ENCODE measurements at places on chromosomes 1 and 21.

GRCh38 chr1:167554028-167554779 lies 642 bp upstream of the CREG1 start:
- DNase-seq, result peak; percentile 14

- no peak for DNase-seq
These were observed 130.8 kb upstream of the EDN2 start for GRCh38 chr1:41615316-41615715.

DNA sequence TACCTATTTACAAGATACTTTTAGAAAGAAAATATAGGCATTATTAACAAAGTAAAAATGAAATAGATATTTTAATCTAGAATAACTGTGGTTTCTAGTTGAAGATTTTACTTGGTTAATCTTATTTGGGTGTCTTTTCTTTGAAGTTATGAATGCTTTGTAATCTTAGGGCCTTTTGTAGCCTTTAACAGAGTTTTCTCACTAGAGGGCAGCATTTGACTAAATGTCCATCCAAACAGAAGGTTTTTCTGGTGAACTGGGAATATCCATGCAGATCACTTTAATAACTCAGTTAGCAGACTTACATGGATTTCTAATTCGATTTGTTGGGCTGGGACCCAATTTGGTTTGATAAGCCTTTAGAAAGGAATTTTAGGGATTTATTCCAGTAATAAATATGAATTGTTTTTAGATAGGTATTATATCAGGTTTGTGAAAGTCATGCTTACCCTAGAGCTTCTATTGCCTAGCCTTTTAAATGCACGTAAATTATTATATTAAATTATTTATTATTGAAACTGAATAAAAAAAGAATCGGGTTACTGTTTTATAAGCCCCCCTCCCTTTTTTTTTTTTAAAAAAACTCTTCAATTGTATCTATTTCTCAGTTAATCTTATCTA lies 119.7 kb downstream of the ZNF326 start:
- DNase-seq, result peak; percentile 54

DNA sequence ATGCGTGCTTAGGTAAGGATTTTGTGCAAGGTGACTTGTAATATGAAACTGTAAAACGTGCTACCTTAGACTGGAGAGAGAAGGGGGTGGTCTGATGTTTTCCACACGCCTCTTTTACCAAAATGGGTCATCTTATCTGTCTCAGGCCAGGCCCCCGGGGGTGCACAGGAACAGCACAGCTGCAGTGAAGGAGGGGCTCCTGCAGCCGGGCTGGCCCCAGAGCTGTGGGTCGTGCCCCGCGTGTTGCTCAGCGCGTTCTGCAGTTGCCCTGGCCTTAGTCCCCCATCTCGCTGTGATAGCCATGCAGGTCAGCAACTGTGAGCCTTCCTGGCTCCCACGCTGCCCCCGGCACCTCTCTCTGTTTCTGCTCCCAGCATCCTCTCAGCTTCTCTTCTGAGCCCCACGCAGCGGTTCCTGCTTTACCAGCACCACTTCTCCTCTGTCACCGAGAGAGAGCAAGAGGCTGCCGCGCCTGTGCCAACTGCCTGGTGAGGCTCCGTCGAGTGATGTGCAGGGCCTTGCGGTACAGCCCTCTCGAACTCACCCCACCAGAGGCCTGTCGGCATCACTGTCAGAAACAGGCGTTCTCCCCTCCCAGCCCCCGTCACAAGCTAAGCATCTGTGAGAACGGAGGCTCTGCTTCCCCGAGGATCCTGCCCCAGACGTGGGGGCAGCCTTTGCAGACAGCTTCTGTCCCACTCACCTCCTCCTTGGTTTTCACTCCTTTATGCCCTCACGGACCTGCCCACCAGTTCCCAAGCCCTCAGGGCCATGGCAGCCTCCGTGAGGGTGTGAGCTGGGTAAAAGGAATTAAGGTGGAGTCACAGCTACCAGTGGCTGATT lies 73.3 kb downstream of the ADARB1 start:
- DNase-seq, result no peak

DNA sequence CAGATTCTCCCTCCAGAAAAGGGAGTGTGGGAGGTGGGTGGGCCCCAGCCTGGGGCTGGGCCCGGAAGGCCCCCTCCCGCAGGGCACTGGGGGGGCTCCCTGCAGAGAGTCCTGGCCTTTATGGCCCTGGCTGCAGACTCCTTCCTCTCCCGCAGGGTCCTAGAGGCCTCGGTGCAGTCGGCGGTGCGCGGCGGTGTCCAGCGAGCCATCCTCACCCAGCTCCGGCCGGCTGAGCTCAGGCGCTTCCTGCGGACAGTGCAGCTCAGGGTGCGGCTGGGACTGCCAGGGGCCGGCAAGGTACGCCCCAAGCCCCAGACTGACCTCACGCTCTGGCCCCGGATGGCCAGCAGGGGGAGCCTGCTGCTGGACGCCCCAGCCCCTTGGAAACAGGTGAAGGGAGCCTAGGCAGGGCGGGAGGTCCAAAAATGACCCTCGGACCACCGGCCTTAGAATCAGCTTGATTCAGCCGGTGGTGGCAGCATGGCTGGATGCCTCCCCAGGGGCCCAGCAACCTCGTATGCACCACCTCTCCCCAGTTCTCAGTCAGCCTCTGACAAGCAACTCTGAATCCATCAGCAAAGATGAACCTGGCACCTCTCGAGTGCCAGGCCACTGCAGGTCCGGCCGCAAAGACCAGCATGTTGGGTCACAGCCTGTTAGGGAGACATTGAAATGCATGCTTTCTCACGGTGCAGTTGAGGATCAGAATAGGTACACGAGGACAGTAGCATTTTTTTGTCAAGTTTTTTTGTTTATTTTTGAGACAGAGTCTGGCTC lies 20.6 kb downstream of the MTHFR start:
- DNase-seq, result peak; percentile 4

DNA sequence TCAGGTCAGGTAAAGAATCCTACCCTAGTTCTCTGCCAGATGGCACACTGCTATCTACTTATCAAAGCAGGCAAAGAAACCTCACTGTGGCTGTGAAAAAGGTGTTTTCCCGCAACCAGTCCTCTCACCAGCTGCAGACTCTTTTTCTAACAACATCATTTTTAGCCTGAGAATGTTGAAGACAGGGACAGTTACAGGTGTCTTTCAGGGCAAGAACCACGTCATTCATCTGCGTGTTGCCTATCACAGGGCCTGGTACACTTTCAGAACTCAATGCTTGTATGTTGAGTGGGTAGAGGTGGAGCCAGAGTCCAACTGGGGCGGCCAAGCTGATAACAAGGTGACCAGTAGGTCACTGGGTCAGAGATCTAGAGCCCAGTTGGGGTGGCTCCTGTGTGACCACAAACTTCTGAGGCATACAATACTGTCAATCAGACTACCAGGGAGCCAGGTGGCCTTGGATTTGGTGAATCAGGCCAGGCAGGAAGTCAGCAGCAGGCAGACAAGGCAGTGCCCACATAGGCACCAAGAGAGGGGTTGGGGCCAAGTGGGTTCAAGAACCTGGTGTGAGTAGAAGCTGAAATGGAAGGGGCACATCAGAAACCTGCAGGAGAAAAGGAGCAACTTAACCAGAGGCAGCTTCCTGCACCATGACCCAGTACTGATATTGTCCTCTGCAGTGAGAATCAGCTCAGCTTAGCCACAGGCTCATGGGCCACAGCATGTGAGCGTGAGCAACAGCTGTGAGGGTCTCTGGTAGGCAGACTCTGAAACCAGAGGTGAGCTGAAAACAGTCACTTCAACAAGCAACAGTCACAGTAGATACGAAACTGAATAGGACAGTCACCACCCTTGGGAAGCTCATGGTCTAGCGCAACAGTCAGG lies 123.6 kb downstream of the DTL start:
- no peak for DNase-seq

GRCh38 chr1:56125316-56125715 lies 454.0 kb downstream of the PLPP3 start:
- DNase-seq, result no peak

All from AML-193 (cell line).